ENCODE measurements at places on chromosomes 2 and 18.
A peak's percentile ranks its signal among the peaks of the same experiment; 100 is the strongest.

DNA sequence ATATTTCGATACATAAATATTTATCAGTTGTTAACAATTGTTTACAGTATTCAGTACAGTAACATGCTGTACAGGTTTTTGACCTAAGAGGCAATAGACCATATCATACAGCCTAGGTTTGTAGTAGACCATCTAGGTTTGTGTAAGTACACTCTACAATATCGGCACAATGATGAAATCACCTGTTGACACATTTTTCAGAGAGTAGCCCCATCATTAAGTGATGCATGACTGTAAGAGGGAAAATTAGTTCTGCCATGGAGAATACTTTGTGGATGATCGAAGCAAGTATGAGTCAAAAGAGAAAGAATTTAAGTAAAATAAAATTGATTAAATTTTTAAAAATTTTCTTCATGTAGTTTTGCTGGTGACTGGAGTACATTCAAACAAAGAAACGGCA is 32.6 kb downstream of the VIT start:
- no peak for DNase-seq

GRCh38 chr2:63189026-63189425 is 138.4 kb downstream of the OTX1 start:
- peak; percentile 60 for DNase-seq

- DNase-seq = no peak
These were observed 418.3 kb upstream of the LRRTM1 start for GRCh38 chr2:80722803-80723202.

- DNase-seq = no peak
These were observed 124.7 kb upstream of the GATA6 start for GRCh38 chr18:22044474-22045220.

- DNase-seq = peak; percentile 11
These were observed at the start of gene ACADL for GRCh38 chr2:210224941-210225672. ACADL (minus strand) TSS chr2:210225447; CDS start chr2:210225263, 184 bp downstream.

DNA sequence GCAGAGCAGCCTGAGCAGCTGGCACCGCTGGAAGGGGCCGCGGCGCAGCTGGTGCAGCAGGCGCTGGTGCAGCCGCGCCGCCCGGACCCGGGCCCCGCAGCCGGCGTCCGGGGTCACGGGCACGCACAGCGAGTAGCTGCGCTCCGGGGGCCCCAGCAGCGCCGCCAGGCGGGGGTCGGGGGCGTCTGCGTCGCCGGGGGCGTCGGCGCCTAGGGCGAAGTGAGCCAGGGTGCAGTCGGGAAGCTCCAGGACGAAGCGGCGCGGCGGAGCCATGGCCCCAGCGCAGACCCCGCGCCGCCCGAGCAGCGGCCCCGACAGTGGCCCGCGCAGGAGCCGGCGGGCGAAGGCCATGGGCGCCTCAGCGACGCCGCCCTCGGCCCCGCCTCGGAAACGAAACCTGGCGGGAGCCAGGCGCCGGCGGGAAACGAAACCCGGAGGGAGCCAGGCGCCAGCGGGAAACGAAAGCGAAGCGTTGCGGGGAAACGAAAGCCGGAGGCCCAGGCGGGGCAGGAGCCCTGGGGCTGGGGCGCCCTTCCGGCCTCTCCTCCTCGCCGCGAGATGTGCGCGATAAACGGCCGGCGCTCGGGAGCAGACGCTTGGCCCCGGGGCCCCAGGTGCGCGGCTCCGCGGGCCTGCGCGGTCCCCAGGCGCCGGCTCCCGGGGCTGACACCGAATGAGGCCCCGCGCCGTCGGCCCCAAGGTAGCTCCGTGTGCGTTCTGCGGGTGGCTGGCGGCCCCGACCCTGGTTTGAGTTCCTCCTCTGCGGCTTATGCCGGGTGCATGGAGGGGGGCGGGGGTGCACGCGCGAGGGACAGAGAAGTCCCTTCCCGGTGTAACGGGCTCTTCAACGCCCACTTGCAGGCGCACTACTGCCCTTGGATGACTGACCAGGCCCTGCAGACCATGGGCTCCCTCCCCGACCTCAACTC is at the start of gene CMPK2:
Gene CMPK2, minus strand, starts transcription at position 562 of the 929 bp plus-strand sequence. Its CDS starts 211 bp downstream, at position 351.
- peak; percentile 23 for DNase-seq

DNA sequence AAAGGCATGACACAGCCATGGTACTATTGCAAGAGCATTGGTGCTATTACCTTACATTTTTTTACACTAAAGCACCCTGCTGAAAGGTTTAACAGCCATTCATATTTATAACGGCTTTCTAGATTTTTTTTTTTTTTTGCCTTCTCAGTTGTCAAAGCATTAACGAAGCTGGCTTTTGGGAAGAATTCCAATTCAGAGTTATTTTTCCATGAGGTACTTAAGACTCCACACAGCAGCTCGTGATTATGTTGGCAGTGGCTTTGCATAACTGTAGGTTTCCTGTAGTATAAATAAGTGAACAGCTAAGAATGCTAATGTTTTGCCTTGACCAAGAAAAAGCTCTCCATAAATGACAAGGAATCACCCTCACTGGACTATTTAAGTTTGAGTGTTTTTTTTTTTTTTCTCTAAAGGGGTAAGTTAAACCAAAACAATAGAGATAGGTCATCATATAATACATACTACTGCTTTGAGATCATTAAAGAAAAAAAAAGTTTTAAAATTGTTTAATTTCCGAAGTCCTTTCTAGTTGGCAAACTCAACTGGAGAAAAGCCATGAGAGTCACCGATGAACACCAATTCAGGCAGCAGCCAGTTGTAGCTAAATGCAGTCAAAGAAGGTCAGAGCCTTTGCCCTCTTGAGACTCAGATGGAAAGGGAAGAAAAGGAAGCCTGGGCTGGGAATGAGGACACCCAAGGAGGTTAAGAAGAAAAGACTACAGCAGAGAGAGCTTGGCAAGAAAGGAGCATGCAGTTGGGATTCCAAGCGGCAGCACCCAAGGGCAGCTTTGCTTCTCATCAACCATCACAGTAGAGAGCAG is 187.4 kb upstream of the NCKAP5 start:
- DNase-seq = peak; percentile 38

GRCh38 chr2:159362094-159362493 is 75.6 kb upstream of the WDSUB1 start:
- no peak for DNase-seq

DNA sequence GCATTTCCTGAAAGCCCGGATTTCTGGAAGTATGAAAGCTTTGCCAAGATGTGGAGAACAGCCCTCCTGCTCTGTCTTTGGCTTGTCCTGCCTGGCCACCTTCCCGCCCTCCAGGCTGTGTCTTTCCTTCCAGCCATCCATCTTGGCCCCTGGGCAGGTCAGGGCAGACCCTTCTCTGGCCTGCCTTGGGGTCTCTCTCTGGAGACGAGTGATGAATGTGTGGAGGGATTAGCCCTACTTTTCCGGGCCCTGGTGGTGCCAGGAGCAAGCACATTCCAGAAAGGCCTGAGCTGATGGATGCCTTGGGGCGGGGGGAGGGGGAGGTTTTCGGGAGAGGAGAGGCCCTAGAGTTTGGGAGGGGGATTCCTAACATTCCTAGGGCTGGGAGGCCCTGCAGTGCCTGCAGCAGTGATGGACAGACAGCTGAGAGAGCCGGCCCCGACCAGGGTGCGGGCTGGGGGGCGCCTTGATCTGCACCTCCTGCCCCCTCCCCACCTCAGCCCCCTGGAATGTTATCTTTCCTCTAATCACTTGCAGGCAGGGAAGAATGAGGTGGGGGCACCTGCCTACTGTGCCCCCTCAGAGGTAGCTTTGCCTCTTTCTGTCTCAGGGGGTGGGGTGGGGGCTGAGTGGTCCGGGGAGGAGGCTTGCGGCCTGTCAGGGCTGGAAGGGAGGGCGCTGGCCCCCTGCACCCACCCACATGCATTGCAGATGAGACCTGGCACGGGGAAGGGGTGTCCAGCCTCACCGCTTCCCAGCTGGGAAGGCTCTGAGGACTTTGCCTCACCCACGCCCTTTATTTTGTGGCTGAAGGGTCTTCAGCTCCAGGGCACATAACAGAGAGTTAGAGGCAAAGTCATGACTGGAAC is 156.2 kb downstream of the DDX1 start:
- no peak for DNase-seq

DNA sequence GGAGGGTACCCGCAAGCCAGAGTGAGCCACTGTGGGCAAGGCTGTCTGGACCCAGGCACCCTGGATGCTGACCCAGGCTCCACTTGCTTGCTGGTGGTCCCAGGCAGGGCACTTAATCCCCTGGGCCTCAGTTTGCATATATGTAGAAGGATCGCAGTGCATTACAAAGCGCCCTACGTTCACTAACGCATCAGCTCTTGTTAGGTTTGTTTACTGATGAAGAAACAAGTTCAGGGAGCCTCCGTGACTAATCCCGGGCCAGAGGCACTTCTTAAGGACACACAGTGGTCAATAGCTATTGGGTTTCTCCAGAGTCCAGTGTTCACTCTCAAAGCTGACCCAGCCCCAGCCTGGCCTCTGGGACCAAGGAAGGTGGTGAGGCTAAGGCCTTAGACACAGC is 70.2 kb downstream of the LBH start:
- no peak for DNase-seq

DNA sequence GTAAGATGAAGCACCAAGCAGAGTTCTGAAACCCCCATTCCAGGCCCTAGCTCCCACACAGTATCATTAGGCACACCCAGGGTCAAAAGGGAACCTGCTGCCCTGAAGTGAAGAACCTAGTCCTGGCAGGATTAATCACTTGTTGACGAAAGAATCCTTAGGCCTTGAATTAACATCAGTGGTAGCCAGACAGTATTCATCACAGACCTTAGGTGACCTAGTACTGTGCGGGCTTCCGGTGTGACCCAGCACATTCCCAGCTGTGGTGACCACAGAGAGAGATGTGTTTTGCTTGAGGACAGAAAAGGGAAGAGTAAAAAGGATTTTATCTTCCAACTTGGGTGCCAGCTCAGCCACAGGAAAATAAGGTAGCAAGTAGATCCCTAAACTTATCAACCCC is 1071.4 kb upstream of the FAM98A start:
- DNase-seq = no peak

DNA sequence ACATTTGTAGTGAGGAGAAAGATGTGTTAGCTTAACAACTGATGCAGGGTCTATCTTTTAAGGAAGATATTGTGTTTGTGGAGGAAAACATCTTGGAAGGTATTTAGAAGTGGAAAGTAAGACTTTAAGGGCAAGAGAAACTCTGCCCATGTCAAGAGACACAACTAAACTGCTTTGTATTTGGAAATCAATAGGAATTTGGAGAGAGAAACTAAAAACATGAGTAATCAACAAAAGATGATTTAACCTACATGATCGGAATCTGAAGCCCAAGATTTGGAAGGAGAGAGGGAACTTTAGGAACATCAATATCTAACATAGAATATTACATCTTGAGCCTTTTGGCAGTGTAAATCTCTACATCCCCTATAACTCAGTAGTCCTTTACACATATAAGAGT is 184.2 kb upstream of the COL3A1 start:
- DNase-seq = peak; percentile 50

- DNase-seq = peak; percentile 50
These were observed 466.2 kb upstream of the NRP2 start for GRCh38 chr2:205216092-205216491.
